ENCODE measurements at places on chromosomes 11 and 22.

DNA sequence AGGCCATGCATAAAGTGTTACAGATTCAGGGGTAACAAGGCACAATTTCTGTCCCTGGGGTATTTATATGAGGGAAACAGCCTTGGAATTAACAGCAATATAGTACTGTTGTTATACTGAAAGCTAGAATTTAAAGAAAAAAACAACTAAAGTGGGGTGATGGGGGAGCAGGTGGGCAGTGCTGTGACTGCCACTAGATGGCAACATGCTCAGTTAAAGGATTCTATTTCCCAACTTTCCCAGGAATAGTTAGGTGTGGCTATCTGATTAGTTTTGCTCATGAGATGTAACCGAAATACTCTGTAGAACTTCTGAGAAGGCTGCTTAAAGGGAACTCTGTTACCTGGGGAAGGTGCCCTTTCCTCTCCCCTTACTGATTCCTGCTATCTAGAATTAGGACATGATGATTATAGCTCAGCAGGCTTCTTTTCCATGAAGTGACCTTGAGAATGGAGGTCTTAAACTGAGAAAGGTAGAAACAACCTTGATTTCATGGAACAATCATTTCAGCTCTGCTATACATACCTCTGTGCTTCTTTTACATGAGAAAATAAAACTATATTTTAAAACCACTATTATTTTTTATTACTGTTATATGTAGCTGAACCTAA lies 102.6 kb downstream of the RELT start:
- no peak for DNase-seq

GRCh38 chr11:126926376-126926791 lies 74.2 kb downstream of the KIRREL3 start:
- DNase-seq = no peak

GRCh38 chr11:78223320-78223954 lies 34.7 kb downstream of the USP35 start:
- DNase-seq = no peak

GRCh38 chr11:124094731-124095130 lies 20.5 kb upstream of the VWA5A start:
- no peak for DNase-seq

DNA sequence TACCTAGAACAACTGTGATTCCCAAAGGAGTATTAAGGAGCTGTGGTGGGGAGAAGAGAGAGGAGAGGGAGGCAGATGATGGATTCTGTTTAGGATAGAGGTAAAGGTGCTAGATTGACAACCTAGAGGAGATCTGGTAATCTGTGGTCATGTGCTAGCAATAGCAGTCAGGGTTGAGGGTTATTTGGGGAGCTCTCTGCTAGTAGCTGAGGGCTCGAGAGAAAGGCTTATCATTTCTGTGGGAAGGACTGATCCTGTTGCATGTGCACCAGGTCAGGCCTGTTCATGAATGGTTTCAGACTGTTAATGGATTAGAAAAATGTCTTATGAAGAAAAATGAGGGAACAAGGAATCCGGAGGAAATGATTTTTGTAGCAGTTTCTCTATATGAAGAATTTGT lies 63.2 kb downstream of the MTMR3 start:
- no peak for DNase-seq
